ENCODE measurements at places on chromosomes 16 and 17.

GRCh38 chr16:17299790-17300189 is 171.0 kb downstream of the XYLT1 start:
- DNase-seq = no peak

- no peak for DNase-seq
Measured at GRCh38 chr17:18877104-18877645, 19.2 kb downstream of the PRPSAP2 start.

- no peak for DNase-seq
Measured at GRCh38 chr17:8189041-8189710, 804 bp downstream of the BORCS6 start.

GRCh38 chr17:83175119-83175821 is 95.9 kb downstream of the METRNL start:
- no peak for DNase-seq

- DNase-seq = no peak
Measured at GRCh38 chr17:69335058-69335457, 8.1 kb upstream of the ABCA5 start.

DNA sequence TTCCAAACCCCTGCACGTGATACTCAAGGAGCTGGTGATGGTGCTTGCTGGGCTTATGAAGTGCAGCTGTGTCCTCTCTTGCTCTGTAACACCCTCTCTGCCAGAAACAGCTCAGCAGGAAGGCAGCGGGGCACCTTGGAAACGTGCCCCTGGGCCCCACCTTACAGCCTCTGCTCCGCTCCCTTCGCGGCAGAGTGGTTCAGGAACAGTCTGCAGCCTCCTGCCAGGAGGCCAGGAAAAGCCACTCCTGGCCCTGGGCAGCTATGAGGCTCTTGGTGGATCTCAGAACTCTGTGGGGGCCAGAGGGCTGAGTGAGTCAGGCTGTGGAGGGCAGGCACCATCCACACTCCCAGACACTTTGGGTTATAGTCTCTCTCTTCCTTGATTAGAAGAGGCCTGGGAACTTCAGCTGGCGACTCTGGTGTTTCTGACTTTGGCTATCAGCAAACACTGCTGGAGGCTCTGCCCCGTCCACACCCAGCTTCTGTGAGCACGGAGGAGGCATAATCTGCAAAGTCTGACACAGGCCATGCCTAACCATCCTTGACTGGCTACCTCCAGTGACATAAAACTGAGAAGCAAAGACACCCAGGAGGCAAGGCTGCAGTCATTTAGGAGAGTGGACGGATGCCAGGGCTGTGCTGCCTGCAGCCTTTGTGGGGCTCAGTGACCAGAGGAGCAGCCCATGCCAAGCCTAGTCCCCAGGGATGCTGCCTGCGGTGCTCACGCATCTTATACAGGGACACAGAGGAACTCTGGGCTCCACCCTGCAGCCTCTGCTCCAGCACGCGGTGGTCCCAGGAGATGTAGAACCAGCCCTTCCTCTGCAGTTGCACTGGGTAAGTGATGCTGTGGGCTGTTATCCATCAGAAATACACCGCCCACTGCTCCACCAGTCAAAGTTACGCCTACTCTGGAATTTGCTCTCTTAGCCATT is 65.3 kb downstream of the METRNL start:
- no peak for DNase-seq

GRCh38 chr17:36741019-36741902 is 139.9 kb downstream of the MRM1 start:
- DNase-seq = no peak

DNA sequence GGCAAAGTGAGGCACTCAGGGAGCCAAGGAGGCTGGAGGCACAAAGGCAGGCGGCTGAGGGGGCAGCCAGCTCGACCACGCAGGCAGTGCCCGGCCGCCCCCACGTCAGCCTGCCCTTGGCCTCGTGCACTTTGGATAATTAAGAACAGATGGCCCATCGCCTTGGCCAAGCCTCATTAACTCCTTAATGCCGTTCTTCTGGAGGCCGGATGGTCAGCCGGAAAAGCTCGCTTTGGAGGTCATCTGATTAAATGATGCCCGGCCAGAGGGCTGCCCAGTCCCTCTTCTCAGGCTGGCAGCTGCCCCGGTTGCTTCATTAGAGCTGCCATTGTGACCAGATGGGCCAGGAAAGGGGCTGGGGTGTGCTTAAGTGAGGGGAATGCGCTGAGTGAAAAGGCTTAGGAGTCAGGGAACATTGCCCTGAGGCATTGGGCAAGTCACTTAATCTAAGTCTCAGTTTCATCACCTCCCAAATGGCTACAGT is 364.0 kb downstream of the NPIPA8 start:
- no peak for DNase-seq

- DNase-seq = no peak
Measured at GRCh38 chr17:45942284-45942683, 47.9 kb downstream of the MAPT start.

DNA sequence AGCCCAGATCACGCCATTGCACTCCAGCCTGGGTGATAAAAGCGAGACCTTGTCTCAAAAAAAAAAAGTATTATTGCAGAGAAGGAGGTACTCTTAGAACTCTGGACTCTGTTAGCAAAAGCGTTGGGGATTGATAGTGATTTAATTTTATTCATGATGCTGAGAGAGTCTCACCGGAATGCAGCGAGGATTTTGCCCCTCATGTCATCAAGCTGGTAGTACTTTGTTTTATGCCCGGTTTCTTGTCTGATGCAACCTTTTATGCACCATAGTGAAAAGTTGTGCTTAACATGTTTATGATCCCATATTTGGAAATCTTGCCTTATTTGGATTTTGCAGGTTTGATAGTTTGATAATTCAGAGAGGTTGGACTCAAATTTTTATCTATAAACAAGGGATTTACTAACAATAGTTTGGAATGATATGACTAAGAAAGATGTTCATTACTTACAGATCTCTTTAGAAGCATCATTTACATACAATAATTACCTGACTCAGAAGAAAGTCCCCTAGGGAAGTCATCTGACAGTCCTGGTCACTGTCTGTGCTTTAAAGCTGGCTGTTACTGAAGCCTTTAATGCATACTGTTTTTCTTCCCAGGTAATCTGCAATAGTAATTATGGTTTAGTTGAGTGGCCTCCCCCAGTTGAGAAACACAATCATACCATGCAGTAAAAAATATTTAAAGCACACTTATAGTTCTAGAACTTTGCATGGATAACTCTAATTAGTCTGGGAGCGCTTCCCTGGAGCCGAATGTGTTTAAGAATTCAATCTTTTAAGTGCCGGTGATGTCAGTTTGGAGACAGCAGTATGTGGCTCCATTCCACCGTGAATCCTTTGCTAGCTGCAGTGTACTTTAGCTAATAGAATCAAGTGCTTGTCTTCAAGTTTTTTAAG is 120.9 kb downstream of the PRKCA start:
- DNase-seq = no peak

- no peak for DNase-seq
Measured at GRCh38 chr17:82444941-82445521, 5.5 kb downstream of the CYBC1 start.

GRCh38 chr17:37661400-37662014 is 18.3 kb upstream of the DDX52 start:
- DNase-seq = no peak

- DNase-seq = no peak
Measured at GRCh38 chr17:38900978-38901656, 24.3 kb upstream of the LASP1NB start.

DNA sequence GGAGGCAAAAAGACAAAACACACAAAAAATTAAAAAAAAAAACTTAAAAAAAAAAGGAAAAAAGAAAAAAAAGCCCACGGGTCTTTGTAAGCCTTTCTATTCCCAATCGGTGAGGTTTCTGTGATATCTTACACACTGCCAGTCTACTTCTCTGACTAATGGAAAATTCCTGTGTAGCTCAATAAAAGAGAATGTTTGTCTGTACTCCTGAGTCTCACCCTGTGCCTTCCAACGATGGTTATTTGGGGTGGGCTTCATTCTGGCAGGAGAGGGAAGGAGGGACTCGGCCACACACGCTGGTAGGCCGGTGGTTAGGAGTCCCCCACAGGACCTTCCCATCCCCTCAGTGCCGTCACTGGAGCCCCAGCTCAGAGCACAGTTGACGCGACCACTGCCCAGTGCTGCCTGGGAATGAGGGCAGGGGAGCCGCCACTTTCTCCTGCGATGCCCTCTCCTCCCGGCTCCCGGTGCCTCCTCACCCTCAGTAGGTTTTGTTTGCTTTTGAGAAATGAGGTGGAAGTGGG is 68.0 kb downstream of the AMFR start:
- no peak for DNase-seq

- no peak for DNase-seq
Measured at GRCh38 chr17:56144223-56144622, 9.1 kb upstream of the ANKFN1 start.

GRCh38 chr16:68077866-68078700 is 7.1 kb upstream of the NFATC3 start:
- DNase-seq = no peak

DNA sequence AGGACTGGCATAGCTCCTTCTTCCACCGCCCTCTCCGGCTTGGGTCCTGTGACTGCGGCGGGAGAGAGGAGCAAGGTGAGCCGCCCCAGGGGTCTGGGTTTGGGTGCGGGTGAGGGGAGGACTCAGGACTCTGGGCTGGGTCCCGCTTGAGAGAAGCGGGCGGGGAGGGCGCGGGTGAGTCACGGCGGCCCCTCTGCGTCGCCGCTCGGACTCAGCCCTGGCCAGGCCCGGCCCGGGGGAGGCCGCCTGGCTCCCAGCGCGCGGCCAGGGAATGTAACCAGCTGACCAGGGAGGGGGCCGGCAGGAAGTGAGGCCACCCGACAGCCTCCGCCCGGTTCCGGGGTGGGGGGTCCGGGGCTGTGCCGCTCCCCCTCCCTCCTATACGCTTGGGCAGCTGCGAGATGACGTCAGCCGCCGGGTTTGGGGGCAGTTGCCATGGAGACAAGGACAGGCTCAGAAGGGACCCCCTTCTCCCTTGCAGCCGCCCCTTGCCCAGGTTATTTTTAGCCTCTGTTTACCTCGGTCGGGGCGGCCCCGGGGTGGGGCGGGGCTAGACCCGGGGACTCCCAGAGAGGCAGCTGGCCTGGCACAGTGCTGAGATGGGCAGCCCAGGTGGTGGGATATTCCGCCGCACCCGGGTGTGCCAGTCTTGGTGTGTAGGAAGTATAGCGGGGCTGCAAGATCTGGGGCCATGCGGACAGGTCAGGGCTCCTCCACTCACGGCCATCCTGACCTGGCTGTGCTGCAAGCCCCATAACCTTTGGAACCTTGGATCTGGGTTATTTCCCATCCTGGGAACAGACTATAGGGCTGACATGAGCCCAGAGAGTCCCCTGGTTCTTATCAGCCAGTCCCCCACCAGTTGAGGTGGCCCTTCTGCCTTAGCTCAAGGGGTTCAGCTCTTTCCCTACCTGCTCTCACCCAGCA is 1.6 kb downstream of the RIPOR1 start:
- no peak for DNase-seq

- DNase-seq = no peak
Measured at GRCh38 chr16:73140929-73141328, 93.0 kb upstream of the ZFHX3 start.

GRCh38 chr16:74029115-74029792 is 267.4 kb upstream of the PSMD7 start:
- DNase-seq = no peak

GRCh38 chr17:54967621-54968261 is 713 bp downstream of the COX11 start:
- no peak for DNase-seq

DNA sequence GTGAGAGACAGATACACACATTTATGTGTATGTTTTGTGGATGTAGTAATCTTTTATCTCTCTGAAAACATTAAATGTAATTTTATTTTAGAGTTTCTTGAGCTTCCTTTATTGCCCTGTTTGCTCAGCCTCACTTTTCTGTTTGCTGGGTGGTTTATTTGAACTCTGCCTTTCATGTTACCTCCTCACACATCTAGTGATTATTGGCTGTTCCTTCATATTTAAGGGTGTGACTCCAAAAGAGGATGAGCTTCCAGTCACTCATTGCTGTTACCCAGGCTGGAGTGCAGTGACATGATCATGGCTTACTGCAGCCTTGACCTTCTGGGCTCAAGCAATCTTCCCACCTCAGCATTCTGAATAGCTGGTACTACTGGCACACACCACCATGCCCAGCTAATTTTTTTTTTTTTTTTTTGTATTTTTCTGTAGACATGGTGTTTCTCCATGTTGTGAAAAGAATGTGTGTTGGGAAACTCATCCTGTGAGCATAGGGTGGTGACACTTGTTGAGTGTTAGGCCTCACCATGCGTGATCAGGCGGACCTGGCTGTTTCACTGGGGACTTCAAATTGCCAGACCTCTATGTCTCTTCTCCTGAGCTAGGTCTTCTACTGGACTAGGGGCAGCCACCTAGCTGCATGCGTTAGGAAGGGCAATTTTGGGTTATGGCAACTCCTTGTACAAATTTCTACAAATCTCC is 37.8 kb downstream of the GOSR1 start:
- DNase-seq = no peak

GRCh38 chr17:57842280-57842679 is 7.6 kb downstream of the MRPS23 start:
- DNase-seq = no peak

GRCh38 chr17:28811651-28812090 is 30.9 kb downstream of the FAM222B start:
- no peak for DNase-seq

DNA sequence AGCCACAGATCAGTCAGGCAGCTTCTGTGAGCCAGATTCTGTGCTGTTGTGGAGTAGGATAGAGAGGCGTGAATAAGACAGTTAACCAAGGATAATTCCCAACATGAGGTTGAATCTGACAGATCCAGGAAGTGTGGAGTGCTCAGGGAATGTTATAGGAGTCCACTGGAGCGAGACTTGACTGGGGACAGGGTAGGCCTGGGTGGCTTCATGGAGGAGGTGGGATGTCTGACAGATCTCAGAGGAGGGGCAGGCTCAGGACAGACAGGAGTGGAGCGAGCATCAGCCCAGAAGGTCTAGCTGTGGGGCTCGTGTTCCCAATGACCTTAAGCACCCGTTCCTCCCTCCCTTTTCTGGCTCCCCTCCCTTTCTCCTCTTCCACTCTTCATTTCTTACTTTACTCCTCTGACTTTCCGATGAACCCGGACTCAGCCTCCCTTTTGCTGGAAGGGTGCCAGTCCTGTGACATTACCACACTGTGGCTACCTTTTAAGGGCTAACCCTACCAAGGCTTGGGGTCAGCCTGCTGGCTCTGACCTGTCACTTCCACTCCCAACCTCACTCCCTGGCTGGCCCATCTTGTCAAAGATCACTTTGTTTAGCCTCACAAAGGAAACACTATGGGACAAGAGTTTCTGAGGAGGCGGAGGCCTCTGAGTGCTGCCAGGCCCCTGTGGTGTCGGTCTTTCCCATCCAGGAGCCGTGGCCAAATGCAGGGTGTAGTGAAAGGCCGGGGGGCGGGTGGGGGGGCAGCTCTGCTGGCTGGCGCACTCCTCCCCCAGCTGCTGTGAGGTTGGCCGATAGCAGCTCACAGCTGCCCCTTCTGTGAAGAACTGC is 28.5 kb upstream of the EFCAB13 start:
- DNase-seq = no peak

GRCh38 chr16:58062821-58063220 is 37.3 kb downstream of the MMP15 start:
- no peak for DNase-seq

- no peak for DNase-seq
Measured at GRCh38 chr17:79951361-79952264, 84.1 kb downstream of the TBC1D16 start.
